ENCODE measurements at places on chromosomes 4 and X.

- no peak for DNase-seq
Measured at GRCh38 chr4:145822181-145822580, 116.4 kb downstream of the ZNF827 start.

DNA sequence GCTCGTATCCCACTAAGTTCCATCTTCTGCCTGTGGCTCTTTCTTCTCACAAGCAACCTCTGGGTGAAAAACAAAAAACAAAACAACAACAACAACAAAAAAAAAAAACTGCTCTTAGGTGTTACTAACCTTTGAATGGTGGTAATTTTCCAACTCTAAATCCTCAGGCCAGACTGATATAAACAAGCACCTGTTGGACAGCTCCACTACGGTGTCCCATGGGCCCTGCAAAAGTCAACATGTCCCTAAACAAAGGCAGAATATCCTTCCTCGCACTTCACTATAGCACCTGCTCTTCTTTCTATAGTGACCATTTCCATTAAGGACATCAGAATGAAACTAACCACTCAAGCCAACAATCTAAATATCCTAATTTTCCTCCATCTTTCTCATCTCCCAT is 54.6 kb upstream of the PARM1 start:
- no peak for DNase-seq

- no peak for DNase-seq
Measured at GRCh38 chr4:92952426-92952825, 648.7 kb downstream of the GRID2 start.

DNA sequence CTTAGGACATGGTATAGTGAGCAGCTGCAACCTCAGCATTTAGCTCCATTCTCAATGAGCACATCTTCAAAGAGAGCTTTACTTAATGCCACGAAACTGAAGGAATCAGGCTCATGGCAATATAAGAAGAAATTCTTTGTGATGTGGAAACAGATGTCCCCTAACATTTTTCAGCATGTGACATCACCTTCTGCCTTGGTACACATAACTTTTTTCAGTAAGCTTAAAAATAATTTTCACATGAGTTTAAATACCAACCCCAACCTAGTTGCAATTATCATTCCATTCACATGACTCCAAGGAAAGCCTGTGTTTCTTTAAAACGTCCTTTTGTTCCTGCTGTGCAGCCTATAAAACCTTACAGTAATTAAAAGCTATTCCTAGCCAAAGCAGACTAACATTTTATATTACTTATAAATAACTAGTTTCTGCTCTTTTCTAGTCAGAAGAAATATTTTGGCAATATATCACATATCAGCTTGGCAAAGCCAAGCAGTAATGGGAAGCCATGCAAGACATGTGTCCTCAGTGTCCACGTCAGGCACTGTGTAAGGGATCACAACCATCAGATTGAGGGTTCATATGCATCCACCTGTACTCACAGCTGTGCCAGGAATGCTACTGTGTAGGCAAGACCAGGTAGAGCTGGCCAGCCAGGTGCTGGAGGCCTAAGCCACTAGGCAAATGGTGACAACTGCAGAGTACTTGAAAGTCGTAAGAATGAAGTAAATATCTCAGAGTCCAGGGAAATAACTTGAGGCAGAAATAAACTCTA is 466.6 kb downstream of the INPP4B start:
- DNase-seq = no peak

DNA sequence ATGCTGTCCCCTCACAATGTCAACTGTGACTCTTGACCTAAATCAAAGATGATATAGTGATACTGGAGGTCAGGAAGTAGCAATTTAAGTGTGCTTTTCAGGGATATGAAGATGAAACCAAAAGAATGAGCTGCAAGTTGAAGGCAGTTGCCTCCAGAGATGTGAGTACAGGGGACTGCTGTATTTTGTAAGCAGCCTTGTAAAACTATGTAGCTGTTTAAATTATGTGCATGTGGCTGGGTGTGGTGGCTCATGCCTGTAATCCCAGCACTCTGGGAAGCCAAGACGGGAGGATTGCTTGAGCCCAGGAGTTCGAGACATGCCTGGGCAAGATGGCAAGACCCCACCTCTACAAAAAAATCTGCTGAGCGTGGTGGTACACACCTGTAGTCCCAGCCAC is 15.1 kb upstream of the TNIP2 start:
- DNase-seq = no peak

GRCh38 chrX:100083211-100083610 is 326.9 kb downstream of the PCDH19 start:
- DNase-seq = no peak

GRCh38 chr4:81634165-81634564 is 162.5 kb upstream of the RASGEF1B start:
- no peak for DNase-seq

- DNase-seq = no peak
Measured at GRCh38 chr4:125760956-125761355, 446.2 kb downstream of the FAT4 start.

DNA sequence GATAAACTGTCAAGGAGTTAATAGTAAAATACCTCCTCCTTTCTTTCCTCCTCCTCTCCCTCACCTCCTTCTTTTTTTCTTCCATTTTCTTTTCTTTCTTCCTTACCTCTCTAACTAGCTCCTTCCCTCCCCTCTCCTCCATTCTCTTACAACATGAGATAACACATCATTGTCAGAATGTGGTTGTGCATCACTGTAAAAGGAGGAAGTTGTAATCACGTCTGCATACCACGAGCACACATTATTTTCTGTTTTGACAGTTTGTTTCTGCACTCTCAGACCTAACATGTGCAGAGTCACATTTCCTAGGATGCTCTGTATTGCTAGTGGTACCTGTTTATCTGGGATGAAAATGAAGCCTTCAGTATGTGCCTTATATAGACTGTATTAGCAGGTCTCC is 9.1 kb downstream of the SLIT2 start:
- DNase-seq = no peak

DNA sequence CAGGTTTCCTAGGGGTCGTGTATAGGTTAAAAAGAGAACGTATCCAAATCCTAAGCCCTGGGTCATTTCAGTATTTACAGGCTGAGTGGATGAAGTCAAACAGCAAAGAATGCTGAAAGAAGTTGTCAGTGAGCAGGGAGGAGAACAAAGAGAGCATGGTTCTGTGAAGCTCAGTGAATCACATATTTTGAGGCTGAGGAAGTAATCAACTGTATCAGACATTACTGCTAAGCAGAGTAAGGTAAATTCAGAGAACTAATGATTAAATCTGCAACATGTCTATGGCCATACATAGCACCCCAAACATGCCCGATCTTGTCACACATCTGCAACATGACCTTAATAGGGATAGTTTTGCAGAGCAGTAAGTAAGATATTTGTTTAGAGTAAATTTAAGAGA is 1130.3 kb downstream of the RAPGEF2 start:
- DNase-seq = no peak

- DNase-seq = no peak
Measured at GRCh38 chr4:5112333-5113095, 61.2 kb downstream of the STK32B start.

- DNase-seq = no peak
Measured at GRCh38 chr4:83219344-83220331, 65.0 kb downstream of the COQ2 start.

DNA sequence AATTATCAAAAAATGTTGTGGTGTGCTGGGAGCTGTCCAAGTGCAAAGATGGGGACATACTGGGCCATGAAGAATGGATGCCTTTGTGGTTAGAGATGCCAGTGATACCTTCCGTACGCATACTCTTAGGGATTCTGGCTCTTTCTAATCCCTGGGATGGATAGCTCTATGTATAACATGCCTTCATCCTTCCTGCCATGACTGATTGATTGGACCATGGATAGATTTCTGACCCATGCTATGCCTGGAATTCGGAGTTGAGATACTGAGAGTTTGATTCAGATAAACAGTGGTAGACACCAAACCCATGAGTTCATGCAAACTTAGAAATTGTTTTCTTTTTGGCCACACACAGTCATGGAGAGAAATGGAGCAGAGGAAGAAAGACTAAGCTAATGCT is 147.2 kb upstream of the WDFY3 start:
- DNase-seq = no peak

GRCh38 chrX:20718592-20719380 is 452.1 kb upstream of the RPS6KA3 start:
- no peak for DNase-seq

- no peak for DNase-seq
Measured at GRCh38 chrX:41406201-41406600, 40.9 kb upstream of the NYX start.

DNA sequence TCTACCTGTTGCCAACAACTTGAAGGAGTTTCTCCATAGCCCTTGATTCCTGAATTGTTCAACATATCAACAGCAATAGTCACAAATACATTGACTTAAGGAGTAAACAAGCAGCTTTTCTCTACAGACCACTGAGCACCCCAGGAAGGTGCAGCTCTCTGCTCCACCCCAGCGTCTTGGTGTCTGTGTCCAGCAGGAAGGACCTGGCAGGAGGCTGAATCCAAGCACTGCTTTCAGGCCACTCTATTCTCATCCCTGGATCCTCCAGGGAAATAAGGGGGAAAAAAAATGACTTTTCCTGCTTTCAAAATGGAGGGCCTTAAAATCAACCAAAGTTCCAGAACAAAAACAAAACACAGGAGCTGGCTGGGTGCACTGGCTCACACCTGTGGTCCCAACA is 160.3 kb upstream of the MAB21L2 start:
- DNase-seq = no peak

GRCh38 chr4:37830640-37831039 is 4.2 kb downstream of the PGM2 start:
- DNase-seq = no peak

- DNase-seq = no peak
Measured at GRCh38 chr4:101856149-101856548, 65.6 kb downstream of the BANK1 start.

GRCh38 chrX:66163849-66164411 is at the start of gene HEPH:
Gene HEPH, plus strand, starts transcription at chrX:66164247. Its CDS starts 6,324 bp downstream, at chrX:66170571.
- DNase-seq = peak; percentile 6

DNA sequence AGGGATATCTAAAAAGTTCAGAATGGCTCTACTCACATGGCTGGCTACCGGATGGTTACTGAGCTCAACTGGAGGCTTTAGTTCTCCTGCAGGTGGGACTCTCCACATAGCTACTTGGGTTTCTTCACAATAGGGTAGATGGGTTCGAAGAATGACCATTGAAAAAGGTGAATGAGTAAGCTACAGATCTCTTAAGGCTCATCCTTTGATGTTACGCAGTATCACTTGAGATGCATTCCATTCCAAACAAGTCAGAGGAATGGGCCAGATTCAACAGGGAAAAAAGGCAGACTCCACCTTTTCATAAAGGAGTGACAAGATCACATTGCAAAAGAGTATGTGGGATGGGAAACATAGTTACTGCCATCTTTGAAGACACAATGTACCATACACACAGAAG is 52.6 kb downstream of the DDX53 start:
- no peak for DNase-seq

GRCh38 chr4:244471-244870 is 60.8 kb downstream of the ZNF732 start:
- DNase-seq = no peak

DNA sequence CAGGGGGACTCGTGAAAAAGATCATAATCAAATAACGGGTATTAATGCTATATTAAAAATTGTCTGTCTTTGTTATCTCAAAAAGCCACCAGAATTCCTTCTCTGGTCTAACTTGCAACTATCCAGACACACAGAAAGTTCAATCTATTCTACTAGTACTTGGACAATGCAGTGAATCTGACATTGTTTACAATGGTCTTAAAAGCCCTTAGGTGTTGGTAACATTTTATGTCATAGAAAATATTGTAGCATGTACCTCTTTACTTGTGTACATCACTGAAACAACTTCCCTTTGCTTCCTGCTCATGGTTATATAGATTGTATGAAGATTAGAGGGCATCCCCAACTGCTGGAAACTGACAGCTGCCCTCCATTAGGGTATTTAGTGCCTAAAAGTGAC is 71.1 kb upstream of the PPP3CA start:
- no peak for DNase-seq

DNA sequence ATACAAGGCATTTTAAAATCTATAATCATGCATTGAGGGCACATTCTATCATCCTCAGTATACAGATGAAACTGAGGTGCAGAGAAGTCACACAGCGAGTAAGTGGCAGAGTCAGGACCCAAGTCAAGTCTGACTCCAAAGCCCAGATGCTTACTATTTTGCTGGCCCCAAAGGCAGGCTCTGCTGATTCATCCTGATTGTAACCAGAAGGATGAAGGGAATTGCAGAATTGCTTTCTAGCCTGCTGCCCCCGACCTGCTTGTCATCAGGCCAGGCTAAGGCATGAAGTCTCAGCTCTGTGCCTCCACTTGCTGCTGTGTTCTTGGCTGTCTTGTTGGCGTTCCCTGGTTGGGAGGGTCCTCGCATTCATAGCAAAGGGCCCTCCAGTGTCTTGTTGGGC is 62.7 kb downstream of the SLC9A6 start:
- DNase-seq = no peak

DNA sequence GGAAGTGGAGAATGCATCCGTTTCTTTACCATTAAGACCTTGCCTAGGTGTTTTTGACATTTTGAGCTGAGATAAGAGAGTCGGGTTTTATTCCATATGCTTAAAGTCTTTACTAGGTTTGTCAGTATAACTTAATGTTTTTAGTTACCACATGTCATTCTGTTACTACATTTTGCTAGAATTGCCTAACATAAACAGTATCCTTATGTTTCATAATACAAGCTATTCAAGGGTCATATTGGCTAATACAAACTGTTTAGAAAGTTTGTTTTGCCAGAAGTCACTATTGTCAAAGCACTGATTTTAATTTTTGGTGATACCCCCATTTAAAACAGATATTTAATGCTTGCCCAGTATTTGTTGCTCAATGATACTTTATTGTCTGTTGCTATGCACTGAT is 427.7 kb upstream of the MAGEB2 start:
- DNase-seq = no peak

- DNase-seq = no peak
Measured at GRCh38 chr4:148814030-148814429, 371.8 kb upstream of the NR3C2 start.

DNA sequence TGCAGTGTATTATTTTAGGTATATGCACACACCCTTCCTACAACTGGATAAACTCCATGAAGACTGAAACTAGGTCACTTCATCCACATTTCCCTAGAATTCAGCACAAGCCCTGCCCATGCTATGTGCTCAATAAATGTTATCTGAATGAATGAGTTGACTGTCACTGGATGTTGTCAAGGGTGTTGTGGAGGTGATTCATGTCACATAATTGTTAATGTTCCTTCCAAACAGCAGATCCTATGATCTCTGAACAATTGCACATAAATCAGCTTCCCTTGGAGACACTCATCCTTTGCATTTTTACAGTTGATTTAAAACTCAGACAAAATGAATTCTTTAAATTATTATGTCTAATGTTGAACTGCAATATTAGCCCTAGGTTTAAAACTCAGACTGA is 154.7 kb downstream of the TSPAN5 start:
- no peak for DNase-seq

DNA sequence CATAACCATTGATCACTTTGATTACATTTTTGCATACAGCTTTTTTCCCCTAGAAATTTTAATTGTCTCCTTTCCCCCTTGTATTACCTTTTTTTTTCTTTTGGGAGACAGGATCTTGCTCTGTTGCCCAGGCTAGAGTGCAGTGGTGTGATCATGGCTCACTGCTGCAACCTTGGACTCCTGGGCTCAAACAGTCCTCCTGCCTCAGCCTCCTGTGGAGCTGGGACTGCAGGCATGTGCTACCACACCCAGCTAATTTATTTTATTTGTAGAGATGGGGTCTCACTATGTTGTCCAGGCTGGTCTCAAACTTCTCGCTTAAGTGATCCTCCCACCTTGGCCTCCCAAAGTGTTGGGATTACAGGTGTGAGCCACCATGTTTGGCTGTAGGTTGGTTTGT is 47.0 kb downstream of the ZFX start:
- DNase-seq = no peak

Measured in muscle of arm (tissue), 14 donors.